ENCODE measurements at places on chromosomes 6 and 20.

DNA sequence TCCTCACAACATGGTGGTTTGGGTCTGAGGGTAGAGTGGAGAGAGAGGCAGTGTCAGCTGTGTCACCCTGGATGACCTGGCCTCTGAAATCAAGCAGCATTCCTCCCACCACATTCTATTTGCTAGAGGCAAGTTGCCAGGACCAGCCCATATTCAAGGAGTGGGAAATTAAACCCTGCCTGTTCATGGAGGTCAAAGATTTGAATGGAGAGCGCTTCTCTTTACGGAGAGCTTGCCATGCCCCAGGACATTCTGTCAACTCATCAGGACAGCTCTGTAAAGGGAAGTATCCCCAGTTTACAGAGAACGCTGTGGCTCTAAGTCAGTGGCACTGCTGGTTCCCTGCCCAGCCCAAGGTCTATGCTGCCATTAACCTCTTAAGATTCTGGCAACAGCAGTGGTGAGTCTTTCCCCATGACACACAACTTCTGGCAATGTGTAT is 90.0 kb upstream of the INSM1 start:
- DNase-seq: no peak

DNA sequence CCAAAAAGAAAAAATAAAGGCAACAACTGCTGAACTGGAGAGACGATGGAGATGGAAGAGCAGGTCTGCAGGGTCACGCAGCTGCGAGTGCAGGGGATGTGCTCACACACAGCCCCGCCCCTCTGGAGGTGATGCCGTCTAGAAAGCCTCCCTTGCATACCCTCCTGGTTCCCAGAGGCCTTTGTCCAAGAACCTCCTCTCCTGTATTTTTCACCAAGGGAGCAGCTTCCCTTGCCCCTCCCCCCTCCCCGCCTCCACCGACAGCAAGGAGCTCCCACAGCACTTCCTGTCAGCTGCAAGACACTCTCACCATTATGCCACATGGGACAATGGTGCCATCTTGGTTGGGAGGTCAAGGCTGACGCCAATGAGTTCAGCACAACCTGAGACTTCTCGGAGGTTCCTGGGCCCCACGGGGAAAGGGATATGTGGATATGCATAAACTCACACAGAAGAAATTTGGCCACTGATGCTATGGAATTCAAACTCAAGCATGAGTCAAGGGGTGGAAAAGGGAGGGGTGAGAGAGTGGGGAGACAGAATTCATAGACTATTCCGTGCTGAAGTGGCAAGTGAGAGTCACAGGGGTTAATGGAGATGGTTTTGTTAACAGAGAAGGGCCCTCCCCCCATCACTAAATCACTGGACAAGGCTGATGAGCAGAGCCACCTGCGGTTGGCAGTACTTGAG is 132.9 kb downstream of the SCML4 start:
- peak; percentile 82 for DNase-seq

- DNase-seq: no peak
Observed at GRCh38 chr20:59580991-59581401, 23.3 kb upstream of the PHACTR3 start.

DNA sequence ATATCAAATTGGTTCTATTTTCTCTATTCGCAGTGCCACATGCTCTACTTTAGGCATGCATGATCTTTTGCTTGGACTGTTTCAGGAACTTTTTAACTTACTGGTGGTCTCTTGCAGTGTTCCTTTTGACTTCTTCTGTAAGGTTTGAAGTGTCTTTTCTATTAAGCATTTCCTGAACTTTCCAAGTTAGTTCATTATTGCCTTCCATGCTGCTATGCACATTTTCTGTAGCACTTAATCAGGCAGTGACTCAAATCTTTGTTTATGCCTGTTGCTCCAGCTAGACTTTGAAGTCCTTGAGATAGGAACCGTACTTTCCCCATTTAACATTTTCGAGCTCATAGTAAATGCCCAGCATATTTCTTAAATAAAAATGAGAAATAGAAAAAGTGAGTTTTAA is 52.2 kb downstream of the FAM83B start:
- no peak for DNase-seq

- no peak for DNase-seq
Observed at GRCh38 chr6:109304284-109305015, 77.8 kb downstream of the CD164 start.

GRCh38 chr6:89302936-89303335 is 12.2 kb downstream of the GABRR2 start:
- no peak for DNase-seq

GRCh38 chr6:133131621-133132465 is 109.3 kb upstream of the EYA4 start:
- no peak for DNase-seq

- DNase-seq: no peak
Observed at GRCh38 chr6:11514672-11515071, 22.9 kb upstream of the TMEM170B start.

DNA sequence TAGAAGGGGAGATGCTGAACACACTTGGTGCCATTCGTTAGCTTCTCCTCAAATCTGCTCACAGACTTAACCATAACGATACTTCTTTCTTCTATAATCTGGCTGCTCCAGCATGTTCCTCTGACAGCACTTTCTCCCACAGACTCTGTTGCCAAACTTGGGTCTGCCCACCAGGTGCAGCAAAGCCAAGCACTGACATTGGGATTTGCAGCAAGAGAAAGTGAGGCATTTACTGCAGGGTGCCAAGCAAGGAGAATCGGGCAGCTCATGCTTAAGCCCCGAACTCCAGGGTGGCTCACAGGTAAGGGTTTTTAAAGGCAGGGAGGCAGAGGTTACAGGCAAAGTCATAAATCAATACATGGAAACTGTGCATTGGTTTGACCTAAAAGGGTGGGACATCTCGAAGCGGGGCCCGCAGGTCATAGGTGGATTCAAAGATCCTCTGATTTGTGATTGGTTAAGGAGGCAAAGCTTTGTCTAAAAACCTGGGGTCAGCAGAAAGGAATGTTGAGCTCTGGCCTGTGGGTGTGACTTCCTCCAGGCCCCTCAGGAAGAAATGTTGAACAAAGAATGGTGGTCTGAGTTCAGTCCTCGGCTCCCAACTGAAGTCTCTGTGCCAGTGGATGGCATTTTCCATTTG is 25.1 kb upstream of the PNPLA1 start:
- no peak for DNase-seq

- DNase-seq: peak; percentile 62
Observed at GRCh38 chr6:14925699-14926026, 320.2 kb upstream of the JARID2 start.

- DNase-seq: no peak
Observed at GRCh38 chr6:1435806-1436205, 46.4 kb downstream of the FOXF2 start.

- DNase-seq: peak; percentile 52
Observed at GRCh38 chr6:26411751-26412150, 9.7 kb downstream of the BTN3A1 start.

DNA sequence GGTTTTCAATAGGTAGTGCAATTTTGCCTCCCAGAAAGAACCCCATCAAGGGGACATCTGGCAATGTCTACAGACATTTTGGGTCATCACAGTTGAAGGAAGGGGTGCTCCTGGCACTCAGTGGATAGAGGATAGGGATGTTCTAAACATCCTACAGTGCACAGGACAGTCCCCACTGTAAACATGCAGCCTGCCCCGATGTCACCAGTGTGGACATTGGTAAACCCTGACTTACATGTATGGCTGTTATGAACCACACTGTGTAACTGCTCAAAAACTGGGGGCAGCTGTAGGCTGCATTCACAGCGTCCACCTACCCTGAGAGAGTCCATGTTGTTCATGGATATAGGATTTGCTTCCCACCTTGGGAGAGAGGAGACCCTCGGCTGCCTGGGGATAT is 79.3 kb upstream of the FOXQ1 start:
- no peak for DNase-seq

DNA sequence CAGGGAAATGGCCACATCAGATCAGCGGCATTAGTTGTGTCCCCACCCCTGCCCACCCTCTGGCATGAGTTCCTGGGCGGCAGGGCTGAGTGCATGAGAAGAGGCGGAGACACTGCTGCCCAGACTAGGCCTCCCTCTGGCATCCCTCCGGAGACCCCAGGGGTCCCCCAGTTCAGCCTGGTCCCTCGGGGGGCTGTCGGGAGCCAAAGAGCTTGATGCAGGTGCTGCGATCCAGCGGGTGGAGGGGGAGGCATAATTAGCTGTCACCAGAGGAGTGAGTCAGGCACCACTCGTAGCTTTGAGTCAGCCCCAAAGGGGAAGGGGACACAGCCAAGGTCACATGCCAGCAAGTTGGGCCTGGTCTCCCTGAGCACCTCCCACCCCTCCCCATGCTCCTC is 34.5 kb downstream of the DLGAP4 start:
- DNase-seq: no peak

DNA sequence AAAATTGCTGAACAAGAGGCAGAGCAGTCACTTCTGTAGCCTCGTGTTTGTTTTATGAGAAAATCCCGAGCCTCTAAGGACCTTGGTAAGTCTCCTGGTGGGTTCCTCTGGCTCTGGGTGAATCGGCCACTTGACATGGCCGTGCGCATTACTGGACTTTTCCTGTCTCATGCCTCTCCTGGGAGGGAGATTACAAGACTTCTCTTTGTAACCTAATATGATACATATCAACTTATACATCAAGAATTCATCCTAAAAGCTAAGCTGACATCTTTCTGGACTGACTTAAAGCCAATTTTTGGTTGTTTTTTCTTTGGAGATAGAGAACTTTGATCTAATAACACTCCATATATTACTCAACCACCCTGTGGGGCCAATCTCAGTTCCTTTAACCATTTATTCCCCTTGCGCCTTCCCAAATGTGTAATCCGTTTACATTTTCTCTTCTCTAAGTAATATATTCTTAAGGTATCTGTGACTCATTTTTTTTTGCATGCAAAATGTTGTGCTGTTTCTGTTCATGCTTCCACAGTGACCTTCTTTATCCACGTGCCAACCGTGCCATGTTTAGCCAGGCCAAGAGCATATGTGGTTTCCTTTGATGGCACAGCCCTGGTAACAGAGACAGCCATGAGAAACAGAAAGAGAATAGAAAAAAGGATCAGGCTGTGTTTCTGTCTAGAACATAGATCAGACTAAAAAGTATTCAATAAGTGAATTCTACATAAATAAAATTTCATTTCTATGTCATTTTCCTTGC is 47.5 kb upstream of the JAG1 start:
- no peak for DNase-seq

- DNase-seq: no peak
Observed at GRCh38 chr6:36699348-36699747, 1.7 kb downstream of the RAB44 start.

DNA sequence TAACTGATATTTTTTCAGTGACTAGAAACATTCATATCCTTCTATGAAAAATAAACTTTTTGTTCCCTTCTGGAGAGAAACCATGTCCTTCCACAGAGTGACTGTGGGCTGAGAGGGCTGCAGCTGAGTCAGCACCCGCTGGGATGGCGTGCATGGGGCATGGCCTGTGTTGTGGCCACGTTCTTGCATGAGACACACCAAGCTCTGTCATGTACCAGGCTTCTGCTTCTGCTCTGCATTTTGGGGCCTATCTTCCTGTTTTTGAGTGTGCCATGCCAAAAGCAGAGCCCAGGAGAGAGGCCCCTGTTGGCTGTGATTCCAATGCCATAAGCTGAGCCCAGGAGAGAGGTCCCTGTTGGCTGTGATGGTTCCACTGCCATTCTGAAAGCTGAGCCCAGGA is 10.8 kb downstream of the APMAP start:
- DNase-seq: no peak

GRCh38 chr6:134373282-134373922 is 55.5 kb upstream of the SGK1 start:
- DNase-seq: peak; percentile 80

DNA sequence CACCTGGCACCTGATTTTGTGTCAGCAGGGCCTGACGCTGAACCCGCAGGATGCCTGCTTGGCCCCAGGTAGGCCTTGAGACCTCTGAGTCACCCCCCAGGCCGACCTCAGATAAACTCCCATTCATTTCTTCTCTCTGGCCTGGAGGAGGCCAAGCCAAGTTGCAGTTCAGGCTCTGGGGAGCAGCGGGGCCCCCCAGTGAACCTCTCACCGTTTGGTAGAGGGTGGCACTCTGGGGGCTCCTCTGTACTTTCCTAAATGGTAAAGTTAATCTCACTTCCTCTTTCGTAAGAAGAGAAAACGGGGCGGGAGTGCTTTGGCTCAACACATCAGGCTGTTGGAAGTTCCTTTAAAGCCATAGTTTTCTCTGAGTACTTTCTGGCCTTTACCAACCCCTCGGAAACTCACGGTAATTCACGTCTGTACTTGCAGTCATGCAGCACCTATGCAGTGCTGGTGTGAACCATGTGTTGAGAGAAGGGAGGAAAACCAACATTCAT is 2.8 kb downstream of the SIRPA start:
- no peak for DNase-seq

DNA sequence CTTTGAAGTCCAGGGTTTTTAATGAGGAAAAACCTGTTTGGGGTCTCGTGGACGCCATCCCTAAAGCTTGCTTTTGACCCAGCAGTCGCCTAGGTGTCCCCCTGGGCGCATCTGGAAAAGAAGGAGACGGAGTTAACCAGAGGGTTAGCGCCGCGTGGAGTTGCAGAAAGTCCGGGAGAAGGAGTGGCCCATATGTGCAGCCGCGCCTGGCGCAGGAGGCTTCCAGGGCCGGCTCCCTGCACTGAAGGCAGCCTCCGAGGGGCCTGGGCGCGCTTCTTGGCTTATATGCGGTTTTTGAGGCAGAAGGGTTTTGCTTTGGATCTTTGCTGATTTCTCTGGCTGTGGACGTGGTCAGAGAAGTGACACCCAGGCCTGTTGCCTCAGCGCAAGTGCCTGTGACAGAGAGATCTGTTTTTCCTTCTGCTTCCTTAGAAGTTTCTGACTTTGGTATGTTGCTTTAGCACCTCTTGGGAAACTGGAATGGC is 987 bp downstream of the TMEM181 start:
- no peak for DNase-seq

GRCh38 chr20:21004386-21005076 is 101.6 kb downstream of the LINC00237 start:
- DNase-seq: no peak

- no peak for DNase-seq
Observed at GRCh38 chr6:83431545-83432155, 799 bp upstream of the ME1 start.

DNA sequence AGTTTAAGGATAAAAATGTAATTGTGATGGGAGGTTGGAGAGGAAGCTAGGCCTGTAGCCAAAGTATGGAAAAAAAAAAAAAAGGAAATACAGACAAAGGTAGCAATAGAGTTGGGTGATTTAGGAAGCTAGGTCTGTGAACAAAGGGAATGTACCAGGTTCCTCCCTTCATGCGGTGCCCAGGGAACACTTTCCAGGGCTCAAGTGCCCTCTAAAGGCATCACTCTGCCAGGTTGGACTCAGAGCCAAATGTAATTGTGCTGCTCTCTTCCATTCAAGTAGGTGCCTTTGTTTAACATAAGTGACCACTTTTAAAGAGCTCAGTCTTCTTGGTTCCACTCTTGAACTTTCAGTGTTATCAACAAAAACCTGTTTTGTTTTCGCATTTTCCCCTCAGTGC is 159.7 kb upstream of the AHI1 start:
- DNase-seq: no peak

- DNase-seq: peak; percentile 29
Observed at GRCh38 chr6:56168596-56168995, 78.8 kb downstream of the COL21A1 start.
